ENCODE measurements at places on chromosomes 13 and 19.

DNA sequence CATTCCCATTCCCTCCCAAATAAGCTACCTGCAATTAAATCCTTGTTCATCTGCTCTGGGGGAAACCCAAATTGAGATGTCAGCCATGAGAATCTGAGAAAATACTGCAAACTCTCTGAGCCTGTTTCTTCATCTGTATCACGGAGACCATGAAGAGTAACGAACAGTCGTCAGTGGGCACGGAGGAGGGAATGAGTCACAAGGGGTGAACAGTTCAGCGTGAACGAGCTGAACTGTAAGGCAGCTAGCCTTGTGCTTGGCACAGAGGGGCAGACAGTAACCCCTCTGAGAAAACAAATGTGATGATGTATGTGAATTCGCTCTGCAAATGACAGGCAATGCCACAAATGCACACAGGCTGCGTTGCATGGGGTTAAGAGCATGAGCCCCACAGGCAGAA is 288.7 kb downstream of the FOXO1 start:
- DNase-seq: no peak

GRCh38 chr13:51999510-51999911 is 11.7 kb downstream of the ATP7B start:
- DNase-seq: no peak

DNA sequence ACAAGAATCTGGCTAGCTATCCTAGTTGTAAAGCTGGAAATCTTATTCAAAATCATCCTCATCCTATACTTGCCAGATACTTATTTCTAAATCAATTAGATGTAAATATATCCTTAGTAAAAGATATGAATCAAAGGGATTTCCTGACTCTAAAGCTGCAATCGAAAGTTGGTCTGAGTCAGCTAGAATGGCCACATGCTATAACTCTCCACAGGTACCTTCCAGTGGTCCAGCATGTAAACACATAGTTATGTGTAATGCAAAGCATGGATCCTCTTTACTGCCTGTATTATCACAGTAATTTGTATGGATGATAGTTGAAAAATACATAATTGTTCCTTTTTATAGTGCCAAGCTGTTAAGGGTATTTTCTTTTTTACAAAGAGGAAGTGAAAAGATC is 27.4 kb downstream of the SLITRK6 start:
- no peak for DNase-seq

DNA sequence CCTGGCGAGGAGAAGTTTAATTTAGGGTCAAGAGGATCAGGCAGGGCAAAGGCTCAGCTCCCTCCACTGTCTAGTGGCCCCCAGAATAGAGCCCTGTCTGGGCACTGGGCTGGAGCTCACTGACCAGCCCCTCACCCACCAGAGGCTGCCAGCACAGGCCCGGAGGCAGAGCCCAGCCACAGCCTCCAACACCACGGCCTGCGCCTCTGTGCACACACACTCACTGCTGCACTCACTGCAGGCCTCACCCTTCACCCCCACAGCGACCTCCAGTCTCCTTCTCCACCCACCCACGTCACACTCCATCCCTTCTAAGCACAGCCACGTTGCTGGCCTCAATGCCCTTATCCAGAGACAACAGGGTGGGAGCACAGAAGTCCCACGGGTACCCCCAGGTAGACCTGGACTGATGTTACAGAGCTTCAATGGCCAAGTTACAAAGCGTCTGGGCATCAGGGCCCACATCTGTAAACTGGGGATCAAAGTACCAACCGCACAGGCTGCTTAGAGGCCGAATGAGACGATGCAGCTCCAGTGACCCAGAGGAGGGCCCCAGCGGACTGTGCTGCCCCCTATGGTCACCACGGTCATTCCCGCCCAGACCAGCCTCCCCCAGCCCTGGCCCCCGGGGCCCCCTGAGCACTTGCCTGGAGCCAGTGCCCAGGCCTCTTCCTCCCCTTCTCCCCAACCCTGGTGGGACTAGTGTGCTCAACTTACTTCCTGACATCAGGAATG is 4.5 kb upstream of the PRKD2 start:
- no peak for DNase-seq

DNA sequence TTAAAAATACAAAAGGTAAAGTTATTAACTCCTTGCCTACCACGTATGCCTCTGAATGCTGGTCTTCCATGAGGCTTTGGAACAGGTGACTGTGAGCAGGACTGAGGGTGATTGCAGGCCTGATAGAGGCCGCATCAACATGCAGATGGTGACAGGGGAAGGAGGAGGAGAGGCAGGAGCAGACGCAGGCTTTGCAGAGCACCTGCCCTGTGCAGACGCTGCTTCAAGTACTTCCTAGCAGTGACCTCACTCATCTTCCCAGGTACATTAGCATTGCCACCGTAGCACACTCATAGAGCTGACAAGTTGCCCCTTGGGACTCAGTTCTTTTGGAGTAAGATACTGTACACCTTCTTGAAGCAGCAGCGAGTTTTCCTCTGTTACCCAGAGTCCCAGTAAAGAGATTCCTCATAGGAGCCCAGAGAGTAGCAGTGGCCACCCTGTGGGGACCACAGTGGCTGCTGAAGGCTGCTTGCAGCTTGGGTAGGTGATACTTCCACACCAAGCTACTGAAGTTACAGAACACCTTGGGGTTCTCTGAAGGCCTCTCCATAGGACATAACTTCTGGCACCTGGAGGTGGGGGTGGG is 56.0 kb downstream of the ZNF536 start:
- DNase-seq: no peak

- no peak for DNase-seq
These were observed 68.6 kb upstream of the KL start for GRCh38 chr13:32947411-32948276.

Measured in activated naive CD4-positive, alpha-beta T cell treated with anti-CD3 and anti-CD28 coated beads, Interleukin-2, amount 50 U/mL, for 72 hours (primary cell).